ENCODE measurements at places on chromosomes 4 and X. TPM values are rescaled to one million over a fixed set of nuclear protein-coding genes. Genes with fewer than 3 reads are reported as not detected.

- H3K36me3 ChIP-seq = peaks cover 2% of the 10 kb centered on the region
- peaks cover 10% of the 10 kb centered on the region for H3K4me1 ChIP-seq
- peak overlapping the region; percentile 6 for H3K27ac ChIP-seq
- peaks cover 69% of the 10 kb centered on the region for H3K27me3 ChIP-seq
- no peak for DNase-seq
Observed at GRCh38 chr4:168831585-168831918, 178.5 kb downstream of the CBR4 start.

GRCh38 chr4:127362686-127363085 is 270.1 kb upstream of the INTU start:
- H3K4me3 ChIP-seq = no peak overlapping the region
- DNase-seq = no peak
- no peak overlapping the region for H3K27ac ChIP-seq
- H3K36me3 ChIP-seq = no peaks in the 10 kb centered on the region
- no peaks in the 10 kb centered on the region for H3K27me3 ChIP-seq

- H3K36me3 ChIP-seq = no peaks in the 10 kb centered on the region
- H3K27ac ChIP-seq = no peak overlapping the region
- no peak overlapping the region for H3K4me3 ChIP-seq
- H3K27me3 ChIP-seq = peaks cover 14% of the 10 kb centered on the region
- no peak for DNase-seq
Observed at GRCh38 chr4:16893141-16893651, 5.2 kb downstream of the LDB2 start.

Gene GRID2
- total RNA-seq = not detected

GRCh38 chr4:169263791-169264392 is 6.9 kb downstream of the SH3RF1 start:
- no peak overlapping the region for H3K4me3 ChIP-seq
- no peak overlapping the region for H3K27ac ChIP-seq
- peaks cover 56% of the 10 kb centered on the region for H3K27me3 ChIP-seq
- H3K4me1 ChIP-seq = no peaks in the 10 kb centered on the region
- no peak for DNase-seq

DNA sequence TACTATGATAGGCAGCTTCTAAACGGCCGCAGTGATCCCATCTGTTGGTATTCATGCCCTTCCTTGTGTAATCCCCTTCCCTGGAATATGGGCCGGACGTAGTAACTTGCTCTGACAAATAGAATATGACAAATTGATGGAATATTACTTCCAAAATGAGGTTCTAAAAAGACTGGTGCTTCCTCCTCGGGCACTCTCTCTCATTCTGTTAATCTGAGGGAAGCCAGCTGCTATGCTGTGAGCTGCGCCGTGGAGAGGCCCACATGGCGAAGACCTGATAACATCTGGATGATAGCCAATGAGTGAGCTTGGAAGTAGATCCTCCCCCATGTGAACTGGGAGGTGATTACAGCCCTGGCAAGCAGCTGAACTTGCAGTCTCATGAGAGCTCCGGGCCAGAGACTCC is 27.2 kb upstream of the SLC25A4 start:
- no peaks in the 10 kb centered on the region for H3K36me3 ChIP-seq
- H3K4me1 ChIP-seq = peaks cover 2% of the 10 kb centered on the region
- no peak overlapping the region for H3K4me3 ChIP-seq
- no peak overlapping the region for H3K27ac ChIP-seq
- H3K27me3 ChIP-seq = peaks cover 38% of the 10 kb centered on the region
- DNase-seq = no peak

DNA sequence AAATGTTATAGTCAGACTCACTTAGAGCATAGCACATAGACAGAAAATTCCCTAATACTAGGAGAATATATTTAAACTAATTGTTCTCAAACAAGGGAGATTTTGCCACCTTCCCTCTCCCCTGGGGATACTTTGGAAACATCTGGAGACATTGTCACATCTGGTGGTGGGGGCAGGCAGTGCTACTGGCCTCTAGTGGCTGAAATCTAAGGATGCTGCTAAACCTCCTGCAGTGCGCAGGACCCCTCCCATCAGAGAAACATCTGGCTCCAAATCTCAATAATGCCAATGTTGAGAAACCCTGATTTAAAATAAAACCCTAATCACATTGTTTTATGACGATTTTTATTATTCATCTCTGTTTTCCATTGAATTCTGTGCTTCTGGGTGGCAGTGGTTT is 244.9 kb downstream of the FRMPD4 start:
- no peak overlapping the region for H3K4me3 ChIP-seq
- no peaks in the 10 kb centered on the region for H3K36me3 ChIP-seq
- no peak overlapping the region for H3K27ac ChIP-seq
- no peak for DNase-seq
- no peaks in the 10 kb centered on the region for H3K4me1 ChIP-seq

DNA sequence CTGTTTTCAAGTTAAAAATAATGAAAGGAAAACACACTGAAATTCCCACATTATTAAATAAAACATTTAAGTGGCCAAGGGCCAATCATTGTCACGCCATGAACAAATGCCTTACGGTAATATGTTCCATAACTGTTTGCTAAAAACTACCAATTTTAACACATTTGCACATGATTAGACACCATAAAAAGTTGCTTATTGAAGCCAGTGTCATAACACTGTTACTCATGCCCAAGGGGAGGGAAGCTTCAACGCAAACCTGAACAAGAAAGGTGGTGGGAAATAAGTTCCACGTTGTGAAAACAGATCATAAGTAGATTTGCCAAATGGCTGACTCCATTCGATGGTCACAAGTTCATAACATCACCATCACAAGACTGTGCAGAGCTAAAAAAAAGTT is 739.3 kb upstream of the FAM241A start:
- no peak overlapping the region for H3K27ac ChIP-seq
- no peaks in the 10 kb centered on the region for H3K36me3 ChIP-seq
- H3K4me1 ChIP-seq = no peaks in the 10 kb centered on the region
- H3K27me3 ChIP-seq = no peaks in the 10 kb centered on the region
- no peak for DNase-seq
- H3K4me3 ChIP-seq = no peak overlapping the region

DNA sequence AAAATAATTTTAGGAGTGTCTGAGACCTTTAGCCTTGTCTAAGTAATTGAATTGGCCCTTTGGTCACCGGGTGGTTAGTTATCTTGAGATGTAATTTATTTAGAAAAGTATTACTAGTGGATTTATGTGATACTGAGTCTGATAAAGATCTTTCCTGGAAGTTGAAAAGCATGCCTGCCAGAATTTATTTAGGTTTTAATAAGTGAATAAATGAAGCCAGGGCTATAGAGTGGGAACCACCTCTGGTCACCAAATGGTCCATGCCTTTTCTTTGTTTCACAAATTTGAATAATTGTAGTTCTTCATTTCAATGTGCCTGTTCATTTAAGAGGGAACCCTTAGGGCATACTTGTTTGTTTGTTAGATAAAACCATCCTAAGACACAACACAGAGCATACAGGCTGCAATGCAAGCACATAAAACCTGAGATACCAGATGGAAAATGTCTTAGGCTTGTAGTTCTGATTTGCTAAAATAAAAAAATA is 627.8 kb downstream of the ADGRL3 start:
- H3K4me3 ChIP-seq = no peak overlapping the region
- H3K4me1 ChIP-seq = no peaks in the 10 kb centered on the region
- no peaks in the 10 kb centered on the region for H3K36me3 ChIP-seq
- H3K27me3 ChIP-seq = no peaks in the 10 kb centered on the region

- H3K27me3 ChIP-seq = peaks cover 5% of the 10 kb centered on the region
- H3K27ac ChIP-seq = peak within 1 kb of the TSS; percentile 85
- DNase-seq = no peak
- H3K36me3 ChIP-seq = peaks cover 12% of the 10 kb centered on the region
- peaks cover 36% of the 10 kb centered on the region for H3K4me1 ChIP-seq
Observed at GRCh38 chr4:15469402-15470127, at the start of gene CC2D2A. Gene CC2D2A, plus strand, starts transcription at chr4:15469882. Its CDS starts 6,051 bp downstream, at chr4:15475933.

Gene FAM9C
- not detected for total RNA-seq
